Caco-2 (cell line): ENCODE measurements at places on chromosomes 5 and 9. TPM values are rescaled to one million over a fixed set of nuclear protein-coding genes. Genes with fewer than 3 reads are reported as not detected.

GRCh38 chr9:84139296-84140070, 158.9 kb downstream of the RMI1 start:
- DNase-seq: no peak

The ANKRD34B gene
- total RNA-seq: 0.07 TPM in 1 of 2 replicates, not detected in the other

DNA sequence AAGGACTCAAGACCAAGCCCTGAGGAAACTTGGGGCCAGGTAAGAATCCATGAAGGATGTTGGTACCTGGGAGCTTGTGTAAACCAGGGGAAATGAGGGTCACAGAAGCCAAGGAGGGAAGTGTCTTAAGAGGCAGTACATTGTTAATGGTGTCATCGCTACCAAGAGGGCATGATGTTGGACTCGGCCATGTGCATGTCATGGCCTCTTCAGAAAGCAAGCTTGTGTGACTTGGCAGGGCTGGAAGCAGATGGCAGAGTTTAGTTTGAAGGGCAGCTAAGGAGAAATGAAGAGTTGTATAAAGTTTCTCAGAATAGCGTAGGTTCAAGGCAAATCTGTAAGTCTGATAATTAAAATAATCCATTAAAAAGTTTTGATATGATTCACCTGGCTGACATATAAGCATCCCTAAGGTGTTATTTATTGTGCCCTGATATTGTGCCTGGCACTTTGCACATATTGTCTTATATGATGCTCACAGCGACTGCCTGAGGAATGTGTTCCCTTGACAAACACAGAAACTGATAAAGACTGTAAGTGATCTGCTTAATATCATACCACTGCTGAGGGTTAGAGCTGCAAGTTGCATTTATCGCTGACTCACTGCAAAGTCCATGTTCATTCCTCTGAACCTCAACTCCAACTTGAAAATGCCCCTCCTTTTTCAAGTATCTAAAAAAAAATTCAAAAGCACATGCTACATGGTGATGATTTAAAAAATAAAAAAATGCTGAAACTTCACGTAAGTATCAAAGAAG, 81.3 kb upstream of the PTPN3 start:
- DNase-seq: no peak

DNA sequence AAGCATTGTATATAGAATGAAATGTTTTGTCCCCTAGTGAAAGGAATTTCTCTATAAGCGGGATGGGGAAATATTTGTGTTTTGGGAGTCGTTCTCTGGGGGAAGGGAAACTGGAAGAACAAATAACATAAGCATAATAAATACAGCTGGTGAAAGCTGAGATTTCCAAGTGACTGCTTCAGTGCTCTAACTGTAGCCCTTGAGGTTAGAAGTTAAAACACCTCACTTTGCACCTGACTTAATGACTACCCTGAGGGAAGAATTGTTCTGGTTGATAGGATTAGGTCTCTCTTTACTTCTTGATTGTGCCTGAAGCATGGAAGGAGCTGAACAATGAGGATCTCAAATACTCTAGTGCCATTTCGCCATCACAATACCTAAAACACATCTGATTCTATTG, 307.4 kb downstream of the MAN2A1 start:
- DNase-seq: no peak

The KLF9 gene
- 0.77 and 0.98 TPM in 2 replicates for total RNA-seq

The RXRA gene
- 63.8 and 69.1 TPM in 2 replicates for total RNA-seq
